Hepatocyte (in vitro differentiated cells): ENCODE measurements at places on chromosomes 12 and 14. TPM values are rescaled to one million over a fixed set of nuclear protein-coding genes. Genes with fewer than 3 reads are reported as not detected.

DNA sequence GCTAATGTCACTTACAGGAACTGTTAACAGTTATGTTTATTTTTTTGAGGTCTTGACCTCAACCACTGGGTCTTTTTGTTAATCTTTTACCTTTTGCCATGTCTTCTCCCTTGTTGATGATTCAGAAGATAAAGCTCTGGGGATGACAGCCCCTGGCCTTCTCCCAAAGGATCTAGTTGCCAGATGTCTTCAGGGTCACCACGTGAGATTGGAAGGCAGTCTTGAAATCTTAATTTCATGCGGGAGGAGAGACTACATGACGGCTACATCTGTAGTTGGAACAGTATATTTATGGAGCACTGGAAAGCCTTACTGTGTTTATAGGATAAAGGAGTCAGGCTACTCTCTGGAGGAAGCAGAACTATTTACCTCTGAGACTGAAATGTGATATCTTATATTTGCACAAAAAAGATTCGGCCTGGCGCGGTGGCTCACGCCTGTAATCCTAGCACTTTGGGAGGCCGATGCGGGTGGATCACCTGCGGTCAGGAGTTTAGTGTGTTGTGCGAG lies 5.6 kb downstream of the MLEC start:
- H3K4me1 ChIP-seq = peaks cover 63% of the 10 kb centered on the region
- H3K27me3 ChIP-seq = no peaks in the 10 kb centered on the region
- no peak overlapping the region for H3K4me3 ChIP-seq
- DNase-seq = peak; percentile 17
- H3K36me3 ChIP-seq = peaks cover 8% of the 10 kb centered on the region

- H3K27ac ChIP-seq = peak overlapping the region; percentile 53
- H3K36me3 ChIP-seq = no peaks in the 10 kb centered on the region
- peak; percentile 17 for DNase-seq
- peaks cover 8% of the 10 kb centered on the region for H3K4me1 ChIP-seq
- no peaks in the 10 kb centered on the region for H3K27me3 ChIP-seq
These were observed 40.3 kb upstream of the STXBP6 start for GRCh38 chr14:25090256-25090655.

GRCh38 chr14:101665478-101666078 lies 95.9 kb upstream of the PPP2R5C start:
- no peak overlapping the region for H3K4me3 ChIP-seq
- no peaks in the 10 kb centered on the region for H3K36me3 ChIP-seq
- no peaks in the 10 kb centered on the region for H3K4me1 ChIP-seq
- H3K27ac ChIP-seq = no peak overlapping the region
- H3K27me3 ChIP-seq = peaks cover 10% of the 10 kb centered on the region

DNA sequence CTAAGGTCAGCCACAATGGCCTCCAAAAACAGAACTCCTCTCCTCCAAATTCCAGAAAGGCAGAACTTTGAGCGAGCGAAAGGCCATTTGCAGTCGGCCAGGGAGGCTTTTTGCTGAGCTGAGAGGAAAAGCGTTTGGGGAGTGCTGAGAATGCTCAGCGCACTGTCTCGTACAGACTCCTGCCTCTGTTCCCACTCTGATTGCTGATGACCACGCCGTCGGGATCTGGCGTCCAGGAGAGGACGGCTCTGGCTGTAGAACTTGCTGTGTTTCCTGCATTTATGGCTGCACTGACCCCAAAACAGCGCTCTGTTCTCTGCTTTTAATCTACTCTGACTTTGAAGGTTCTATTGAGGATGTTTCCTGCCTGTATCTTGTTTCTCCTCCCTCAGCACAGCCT lies 82.4 kb upstream of the WSCD2 start:
- H3K4me1 ChIP-seq = no peaks in the 10 kb centered on the region
- no peak overlapping the region for H3K4me3 ChIP-seq

Gene DHRS2
- 10.4 and 13.2 TPM in 2 replicates for total RNA-seq

DNA sequence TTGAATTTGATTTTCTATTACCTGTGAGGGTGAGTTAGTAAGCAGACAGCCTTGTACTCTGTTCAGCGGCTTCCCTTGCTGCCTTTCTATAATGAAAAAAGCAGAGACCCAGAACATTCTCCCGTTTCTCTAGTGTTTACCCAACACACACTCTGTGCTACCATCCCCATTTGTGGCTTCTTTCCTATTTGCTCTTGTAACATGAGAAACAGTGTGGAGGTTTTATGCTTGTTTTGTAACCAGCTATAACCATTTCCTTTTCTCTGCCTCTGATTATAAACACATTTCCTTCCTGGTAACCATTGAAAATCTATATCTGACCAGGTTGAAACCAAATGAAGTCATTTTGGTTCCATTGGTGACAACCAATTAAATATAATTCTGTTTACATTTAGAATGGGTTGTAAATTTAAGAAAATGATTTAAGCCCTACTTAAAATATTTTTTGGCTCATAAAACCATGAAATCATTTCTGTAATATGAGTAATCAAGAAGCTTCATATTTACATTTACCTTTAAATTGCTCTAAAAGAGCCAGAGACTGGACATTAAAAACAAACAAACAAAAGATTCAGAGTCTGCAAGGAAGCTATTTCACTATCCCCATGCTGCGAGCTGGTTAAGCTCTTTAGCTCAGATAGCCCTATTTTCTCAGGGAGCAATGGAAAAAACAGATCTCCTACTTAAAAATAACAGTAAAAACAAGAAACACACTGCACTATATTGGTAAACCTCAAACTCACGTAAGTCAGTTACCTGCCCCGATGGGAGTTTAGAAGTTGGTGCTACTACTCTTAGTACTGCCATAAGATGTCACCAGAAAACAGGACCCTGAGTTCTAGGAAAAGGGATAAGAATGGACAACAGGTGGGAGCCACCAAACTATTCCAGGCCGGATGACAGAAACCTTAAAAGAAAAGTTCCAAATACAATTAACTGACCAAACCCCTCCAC lies 206.5 kb upstream of the EEA1 start:
- H3K4me1 ChIP-seq = peaks cover 21% of the 10 kb centered on the region
- no peaks in the 10 kb centered on the region for H3K27me3 ChIP-seq
- H3K27ac ChIP-seq = peak overlapping the region; percentile 81
- H3K4me3 ChIP-seq = no peak overlapping the region
- H3K36me3 ChIP-seq = no peaks in the 10 kb centered on the region

DNA sequence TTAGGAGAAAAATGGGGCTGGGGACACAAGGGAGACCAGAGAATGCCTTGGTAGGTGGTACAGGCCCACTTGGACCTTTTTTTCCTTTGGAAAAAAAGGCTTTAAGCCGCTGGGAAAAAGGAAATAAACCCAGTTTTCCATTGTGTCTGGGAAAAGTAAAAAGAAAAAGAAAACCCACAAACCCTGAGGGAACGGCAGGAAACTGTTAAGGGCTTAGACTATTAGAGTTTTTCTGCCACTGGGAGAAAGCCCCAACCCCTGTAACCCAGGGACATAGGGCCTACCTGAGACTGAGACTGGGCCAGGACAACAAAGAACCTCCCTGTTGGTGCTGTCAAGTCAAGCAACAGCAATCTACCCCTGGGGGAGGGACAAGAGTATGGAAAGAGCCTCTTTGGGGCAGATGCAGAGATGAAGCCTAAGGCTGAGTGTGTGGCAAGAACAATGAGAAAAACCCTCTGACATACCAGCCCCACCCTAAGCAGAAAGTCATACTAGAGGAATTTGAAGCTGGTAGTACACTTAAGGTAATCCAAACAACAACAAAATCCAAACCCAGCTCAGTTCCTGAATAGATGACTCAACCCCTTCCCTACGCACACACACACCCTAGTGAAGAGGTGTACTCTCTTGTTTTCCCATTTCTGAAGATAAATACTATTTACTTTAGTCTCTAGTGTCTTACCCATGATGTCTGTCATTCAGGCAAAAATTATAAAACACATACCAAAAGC lies 22.8 kb downstream of the ATF1 start:
- no peak overlapping the region for H3K4me3 ChIP-seq
- peak overlapping the region; percentile 94 for H3K27ac ChIP-seq
- H3K36me3 ChIP-seq = no peaks in the 10 kb centered on the region

DNA sequence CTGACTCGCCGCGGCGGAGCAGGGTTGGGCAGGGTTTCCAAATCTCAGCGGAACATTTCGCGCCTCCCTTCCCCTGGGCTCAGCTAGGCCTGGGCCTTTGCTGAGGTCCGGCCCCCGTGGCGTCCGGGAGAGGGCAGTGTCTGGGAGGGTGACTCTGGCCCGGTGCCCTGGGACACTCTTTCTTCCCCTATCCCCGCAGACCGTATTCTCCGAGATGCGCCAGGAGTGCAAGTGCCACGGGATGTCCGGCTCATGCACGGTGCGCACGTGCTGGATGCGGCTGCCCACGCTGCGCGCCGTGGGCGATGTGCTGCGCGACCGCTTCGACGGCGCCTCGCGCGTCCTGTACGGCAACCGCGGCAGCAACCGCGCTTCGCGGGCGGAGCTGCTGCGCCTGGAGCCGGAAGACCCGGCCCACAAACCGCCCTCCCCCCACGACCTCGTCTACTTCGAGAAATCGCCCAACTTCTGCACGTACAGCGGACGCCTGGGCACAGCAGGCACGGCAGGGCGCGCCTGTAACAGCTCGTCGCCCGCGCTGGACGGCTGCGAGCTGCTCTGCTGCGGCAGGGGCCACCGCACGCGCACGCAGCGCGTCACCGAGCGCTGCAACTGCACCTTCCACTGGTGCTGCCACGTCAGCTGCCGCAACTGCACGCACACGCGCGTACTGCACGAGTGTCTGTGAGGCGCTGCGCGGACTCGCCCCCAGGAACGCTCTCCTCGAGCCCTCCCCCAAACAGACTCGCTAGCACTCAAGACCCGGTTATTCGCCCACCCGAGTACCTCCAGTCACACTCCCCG lies 3.0 kb downstream of the WNT1 start:
- H3K36me3 ChIP-seq = no peaks in the 10 kb centered on the region
- no peak for DNase-seq
- H3K4me1 ChIP-seq = peaks cover 39% of the 10 kb centered on the region
- H3K27me3 ChIP-seq = peaks cover 98% of the 10 kb centered on the region
- H3K4me3 ChIP-seq = no peak overlapping the region

Gene KLRK1
- not detected in 2 replicates for total RNA-seq

DNA sequence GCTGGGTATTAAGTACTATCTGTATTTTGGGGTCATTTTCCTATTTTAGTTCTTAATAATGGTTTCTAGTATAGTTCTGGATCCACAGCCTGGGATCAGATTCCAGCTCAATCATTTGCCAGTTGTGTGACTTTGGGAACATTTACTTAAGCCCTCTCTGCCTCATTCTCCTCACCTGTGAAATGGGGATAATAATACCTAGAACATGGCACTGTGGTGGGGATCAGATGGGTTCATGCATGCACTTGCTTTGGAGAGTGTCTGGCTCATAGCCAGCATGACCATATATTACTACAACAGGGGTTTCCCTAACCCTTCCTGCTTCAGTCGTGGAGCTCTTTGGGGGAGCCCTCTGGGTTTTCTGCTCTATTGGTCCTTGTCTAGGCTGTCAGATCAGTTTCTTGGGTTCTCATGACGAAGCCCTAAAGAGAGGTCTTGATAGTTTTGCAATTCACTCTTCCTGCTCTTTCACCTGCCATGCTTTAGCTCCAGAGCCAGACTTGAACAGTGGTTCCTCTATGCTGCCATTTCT lies 34.1 kb upstream of the SMOC1 start:
- no peak for DNase-seq
- no peaks in the 10 kb centered on the region for H3K4me1 ChIP-seq
- H3K4me3 ChIP-seq = no peak overlapping the region
- peak overlapping the region; percentile 69 for H3K27ac ChIP-seq
- no peaks in the 10 kb centered on the region for H3K36me3 ChIP-seq
- peaks cover 3% of the 10 kb centered on the region for H3K27me3 ChIP-seq

- H3K4me3 ChIP-seq = no peak overlapping the region
- no peak for DNase-seq
- H3K27me3 ChIP-seq = no peaks in the 10 kb centered on the region
- H3K27ac ChIP-seq = no peak overlapping the region
- no peaks in the 10 kb centered on the region for H3K36me3 ChIP-seq
- no peaks in the 10 kb centered on the region for H3K4me1 ChIP-seq
These were observed 87.8 kb upstream of the ZFP36L1 start for GRCh38 chr14:68880581-68881105.

- peaks cover 65% of the 10 kb centered on the region for H3K27me3 ChIP-seq
- H3K4me3 ChIP-seq = peak overlapping the region; percentile 87
- H3K36me3 ChIP-seq = no peaks in the 10 kb centered on the region
- peaks cover 16% of the 10 kb centered on the region for H3K4me1 ChIP-seq
- DNase-seq = no peak
These were observed 2.1 kb downstream of the NIN start for GRCh38 chr14:50828721-50829488.

DNA sequence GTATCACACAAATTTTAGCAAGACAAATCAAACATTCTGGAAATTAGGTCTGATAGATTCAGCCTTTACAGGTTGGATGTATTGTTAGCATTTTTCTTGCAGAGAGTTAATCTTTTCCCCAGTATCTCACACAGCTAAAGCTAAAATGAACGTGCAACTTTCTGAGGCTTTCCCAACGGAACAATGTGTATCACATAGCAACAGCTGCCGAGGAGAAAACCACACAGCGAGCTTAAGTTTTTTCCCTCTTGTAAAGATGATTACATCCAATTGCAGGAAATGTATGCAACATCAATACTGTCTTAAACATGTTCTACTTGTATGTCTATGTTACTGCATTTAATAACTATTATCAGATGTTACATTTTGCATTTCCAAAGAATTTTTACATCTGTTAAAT lies 182.2 kb downstream of the CCDC59 start:
- no peak overlapping the region for H3K27ac ChIP-seq
- no peak overlapping the region for H3K4me3 ChIP-seq

Gene BAG5
- total RNA-seq = 25.8 and 27.4 TPM in 2 replicates

Gene PNN
- 30.9 and 34.8 TPM in 2 replicates for total RNA-seq

Gene TRIM9
- total RNA-seq = 0.10 and 0.76 TPM in 2 replicates

DNA sequence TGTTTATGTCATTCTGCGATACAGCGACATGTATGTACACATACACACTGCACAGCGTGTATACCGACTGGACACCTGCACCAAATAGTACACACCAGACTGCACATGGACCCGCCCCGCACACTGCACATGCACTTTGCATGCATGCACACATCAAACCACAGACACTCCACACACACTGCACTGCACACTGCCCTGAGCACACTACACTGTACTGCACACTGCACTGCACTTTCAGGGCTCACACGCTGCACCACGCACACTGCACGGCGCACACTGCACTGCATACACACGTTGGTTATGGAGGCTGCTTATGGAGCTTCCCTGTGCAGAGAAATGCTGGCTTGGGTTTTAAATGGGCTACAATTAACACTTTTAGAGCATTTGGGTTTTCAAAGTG lies 1.6 kb downstream of the PAPLN start:
- no peak overlapping the region for H3K4me3 ChIP-seq
- H3K4me1 ChIP-seq = peaks cover 53% of the 10 kb centered on the region
- no peak for DNase-seq
- peaks cover 32% of the 10 kb centered on the region for H3K27me3 ChIP-seq
- H3K27ac ChIP-seq = no peak overlapping the region

DNA sequence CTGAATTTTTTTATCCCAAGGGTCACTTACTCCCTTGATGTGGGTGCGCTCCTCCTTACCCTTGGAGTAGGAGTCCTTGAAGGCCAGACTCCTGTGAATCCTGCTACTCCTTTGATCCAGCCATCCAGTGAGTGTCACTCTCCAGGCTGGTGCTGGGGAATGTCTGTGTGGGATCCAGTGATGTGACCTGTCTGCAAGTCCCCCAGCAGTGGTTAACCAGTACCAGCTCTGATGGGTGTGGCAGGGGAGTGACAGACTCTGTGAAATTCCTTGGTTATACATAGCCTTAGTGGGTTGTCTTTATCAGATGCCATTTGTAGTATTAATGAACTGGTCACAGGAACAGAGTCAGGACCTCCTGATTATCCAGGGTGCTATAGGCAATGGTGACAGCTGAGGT lies 409.5 kb upstream of the LMO3 start:
- no peaks in the 10 kb centered on the region for H3K27me3 ChIP-seq
- H3K36me3 ChIP-seq = no peaks in the 10 kb centered on the region
- no peaks in the 10 kb centered on the region for H3K4me1 ChIP-seq
- DNase-seq = no peak
- H3K27ac ChIP-seq = no peak overlapping the region

- H3K4me1 ChIP-seq = no peaks in the 10 kb centered on the region
- H3K27ac ChIP-seq = no peak overlapping the region
These were observed 11.4 kb downstream of the RIOX1 start for GRCh38 chr14:73502017-73502619.

Gene ARF3
- 67.7 and 71.3 TPM in 2 replicates for total RNA-seq
